BE2C (cell line): ENCODE measurements at places on chromosomes 5 and 9.

- DNase-seq, result no peak
These were observed 29.2 kb downstream of the NSUN2 start for GRCh38 chr5:6603643-6604042.

DNA sequence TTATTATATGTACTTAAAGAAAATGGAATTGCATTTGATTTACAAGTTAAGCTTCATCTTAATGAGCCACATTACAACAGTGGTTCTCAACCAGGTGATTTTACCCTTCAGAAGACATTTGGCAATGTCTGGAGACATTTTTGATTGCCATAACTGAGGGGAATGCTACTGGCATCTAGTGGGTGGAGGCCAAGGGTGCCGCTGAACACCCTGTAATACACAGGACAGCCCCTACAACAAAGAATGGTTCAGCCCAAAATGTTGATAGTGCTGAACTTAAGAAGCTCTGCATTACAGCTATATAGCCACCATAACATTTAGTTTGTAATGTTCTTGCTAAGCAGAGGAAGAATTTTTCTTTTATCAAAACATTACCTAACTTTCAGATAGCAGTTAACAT lies 103.1 kb downstream of the PAM start:
- DNase-seq, result no peak

DNA sequence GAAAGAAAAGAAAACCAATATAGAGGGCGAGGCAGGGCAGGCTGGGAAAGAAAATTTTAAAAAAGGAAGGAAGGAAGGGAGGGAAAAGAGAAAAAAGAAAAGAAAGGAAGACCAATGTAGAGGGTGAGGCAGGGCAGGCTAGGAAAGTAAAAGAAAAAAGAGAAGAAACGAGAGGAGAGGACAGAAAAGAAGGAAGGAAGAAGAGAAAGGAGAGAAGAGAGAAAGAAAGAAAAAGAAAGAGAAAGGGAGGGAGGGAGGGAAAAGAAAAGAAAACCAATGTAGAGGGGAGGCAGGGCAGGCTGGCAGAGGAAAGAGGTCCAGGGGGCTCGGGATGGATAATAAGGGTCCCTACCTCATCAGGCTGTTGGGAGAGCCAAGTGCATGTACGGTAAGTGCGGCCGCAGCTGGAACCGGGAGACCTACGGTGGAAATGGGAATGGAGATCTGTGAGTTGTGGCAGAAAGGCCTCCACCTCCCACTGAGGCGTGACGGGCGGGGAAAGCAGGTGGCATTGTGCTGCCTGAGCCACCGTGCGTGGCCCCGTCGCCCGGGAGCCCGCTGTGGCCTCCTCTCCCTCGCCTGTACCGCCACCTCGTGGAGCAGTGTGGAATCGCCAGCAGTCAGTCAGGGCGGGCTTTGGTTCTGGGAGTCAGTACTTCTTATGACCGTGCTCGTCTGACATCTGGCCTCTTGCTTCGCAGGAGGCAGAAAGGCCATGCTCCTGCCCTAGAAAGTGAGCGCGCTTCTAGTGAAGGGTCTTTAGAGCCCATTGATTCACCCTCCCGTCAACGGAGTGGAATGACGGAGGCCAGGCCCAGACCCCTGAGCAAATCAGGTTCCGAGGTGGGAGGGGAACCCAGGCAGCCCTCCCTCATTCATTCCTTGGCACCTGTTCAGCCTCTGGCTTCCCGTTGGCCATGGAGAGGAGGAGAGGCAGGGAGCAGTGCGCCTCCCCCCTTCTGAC lies 10.4 kb upstream of the NHP2 start:
- peak; percentile 89 for DNase-seq

DNA sequence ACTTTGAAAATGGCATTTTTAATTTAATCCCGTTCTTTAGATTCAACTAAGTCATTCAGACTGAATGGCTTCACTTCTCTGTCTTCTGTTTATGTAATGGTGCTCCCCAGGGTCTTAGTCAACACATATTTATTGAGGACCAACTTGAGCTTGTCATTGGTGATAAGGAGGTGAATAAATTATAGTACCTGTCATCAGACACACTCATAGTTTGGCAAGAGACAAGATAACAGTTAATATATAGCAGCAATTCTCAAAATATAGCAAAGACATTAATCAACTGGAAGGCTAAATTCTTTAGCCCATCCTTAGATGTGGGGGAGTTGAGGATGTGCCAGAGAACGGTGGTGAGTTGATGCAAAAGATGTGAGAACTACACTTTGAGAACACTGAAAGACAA lies 78.4 kb downstream of the MACIR start:
- DNase-seq, result no peak

DNA sequence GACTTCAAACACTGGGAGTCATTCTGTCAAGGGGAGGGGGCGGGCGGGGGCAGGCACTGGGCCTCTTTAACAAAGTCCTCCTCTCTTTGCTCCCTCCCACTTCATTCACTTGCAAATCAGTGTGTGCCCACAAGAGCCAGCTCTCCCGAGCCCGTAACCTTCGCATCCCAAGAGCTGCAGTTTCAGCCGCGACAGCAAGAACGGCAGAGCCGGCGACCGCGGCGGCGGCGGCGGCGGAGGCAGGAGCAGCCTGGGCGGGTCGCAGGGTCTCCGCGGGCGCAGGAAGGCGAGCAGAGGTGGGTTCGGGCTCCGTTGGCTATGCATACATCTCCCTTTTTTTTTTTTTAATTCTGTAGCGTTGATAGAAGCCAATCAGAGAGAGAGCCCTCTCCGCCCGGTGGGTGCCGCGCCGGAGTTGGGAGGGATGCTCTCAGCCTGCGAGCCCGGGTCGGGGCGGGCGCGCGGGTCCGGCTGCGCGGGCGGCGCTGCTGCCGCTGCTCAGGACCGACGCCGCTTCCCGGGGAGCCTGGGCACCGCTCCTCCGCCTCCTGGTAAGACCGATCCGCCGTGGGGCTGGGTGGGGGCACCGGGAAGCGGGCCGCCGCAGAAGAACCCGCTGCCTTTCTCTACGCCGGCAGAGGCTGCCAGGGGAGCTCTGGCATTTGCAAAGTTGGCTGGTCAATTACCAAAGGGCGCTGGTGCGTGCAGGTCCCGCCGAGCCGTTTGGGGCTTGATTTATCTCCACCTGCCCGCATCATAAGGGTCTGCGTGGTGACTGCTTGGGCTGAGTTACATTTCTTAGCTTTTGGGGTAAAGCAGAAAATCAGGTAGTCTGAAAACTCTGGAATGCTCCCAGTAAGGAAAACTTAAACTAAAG lies at the start of gene CDH6:
Gene CDH6 (plus strand): TSS at position 96 of the 877 bp plus-strand sequence. CDS start 73,788 bp downstream, outside the sequence.
- DNase-seq, result peak; percentile 64

GRCh38 chr5:172703952-172704351 lies 62.9 kb downstream of the NEURL1B start:
- no peak for DNase-seq

GRCh38 chr5:75049456-75050351 lies 2.7 kb downstream of the GCNT4 start:
- DNase-seq, result peak; percentile 63

DNA sequence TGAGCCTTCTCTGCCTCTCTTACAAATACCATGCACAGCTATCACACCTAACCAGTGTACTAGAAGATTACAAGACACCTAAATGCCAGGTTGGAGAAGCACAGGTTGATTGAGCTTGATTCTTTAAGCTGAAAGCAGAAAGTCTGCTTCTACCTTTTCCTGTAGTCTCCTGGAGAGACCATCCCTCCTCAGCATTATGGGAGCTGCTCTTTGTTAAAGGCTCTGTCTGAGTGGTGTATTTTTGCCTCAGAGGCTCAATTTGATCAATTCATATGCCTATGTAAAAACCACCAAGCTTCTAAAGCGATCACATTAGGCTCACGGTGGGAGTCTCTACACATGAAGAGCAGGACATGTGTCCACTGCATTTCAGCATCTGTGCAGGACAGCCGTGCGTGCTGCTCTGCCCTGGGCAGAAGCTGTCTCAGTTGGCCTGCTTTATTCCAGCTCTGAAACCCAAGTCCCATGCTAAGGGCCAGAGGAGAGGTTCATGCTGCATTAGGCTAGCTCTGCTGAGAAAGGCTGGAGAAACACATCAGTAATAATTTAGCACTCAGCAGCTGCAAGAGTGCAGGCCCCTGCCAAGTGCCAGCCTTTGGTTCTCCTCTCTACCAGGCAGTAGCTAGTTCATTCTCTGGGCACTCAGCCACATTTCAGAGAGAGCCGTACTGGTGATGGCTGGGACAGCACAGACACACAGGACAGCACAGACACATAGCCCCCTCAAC lies 41.7 kb downstream of the TMEM167A start:
- peak; percentile 79 for DNase-seq

GRCh38 chr5:36944607-36945225 lies 68.1 kb downstream of the NIPBL start:
- DNase-seq, result no peak

DNA sequence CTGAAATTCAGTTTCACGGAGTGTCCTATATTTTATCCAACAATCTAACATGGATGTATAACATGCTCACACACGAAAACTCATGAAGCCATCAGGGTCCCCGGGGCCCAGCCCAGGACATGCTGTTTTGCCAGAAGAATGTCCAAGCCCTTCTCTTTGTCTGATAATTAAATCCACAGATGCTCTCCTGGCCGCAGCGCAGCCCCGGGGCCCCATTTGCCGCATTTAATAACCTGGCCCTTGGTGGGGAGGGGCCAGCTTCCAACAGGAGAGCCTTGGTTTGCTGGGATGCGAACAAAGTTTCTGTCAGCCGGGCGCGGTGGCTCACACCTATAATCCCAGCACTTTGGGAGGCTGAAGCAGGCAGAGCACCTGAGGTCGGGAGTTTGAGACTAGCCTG lies 30.0 kb downstream of the PLPP7 start:
- peak; percentile 58 for DNase-seq

GRCh38 chr5:122494109-122494508 lies 182.1 kb downstream of the SNCAIP start:
- no peak for DNase-seq

DNA sequence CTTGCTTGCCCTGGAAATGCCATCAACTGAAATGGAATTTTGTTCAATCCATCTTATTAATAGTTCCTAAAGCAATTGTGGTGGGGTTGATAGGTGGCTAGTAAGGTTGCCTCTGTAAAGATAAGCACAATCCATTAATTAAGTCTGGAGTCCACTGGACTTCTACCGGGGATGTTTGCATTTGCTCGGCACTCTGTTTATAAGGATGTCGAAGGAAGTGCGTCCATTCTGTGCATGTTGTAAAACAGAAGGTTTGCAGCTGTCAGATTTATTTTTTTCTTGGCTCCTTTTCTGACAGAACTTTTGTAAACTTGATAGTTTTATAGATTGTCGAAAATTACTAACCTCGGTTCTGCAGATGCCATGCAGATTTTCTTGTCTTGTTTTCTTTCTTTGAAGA lies 12.8 kb upstream of the TNFAIP8 start:
- no peak for DNase-seq

GRCh38 chr5:99543841-99544240 lies 615.0 kb upstream of the CHD1 start:
- no peak for DNase-seq

- no peak for DNase-seq
These were observed 353.2 kb downstream of the PDE4D start for GRCh38 chr5:59540366-59540765.

DNA sequence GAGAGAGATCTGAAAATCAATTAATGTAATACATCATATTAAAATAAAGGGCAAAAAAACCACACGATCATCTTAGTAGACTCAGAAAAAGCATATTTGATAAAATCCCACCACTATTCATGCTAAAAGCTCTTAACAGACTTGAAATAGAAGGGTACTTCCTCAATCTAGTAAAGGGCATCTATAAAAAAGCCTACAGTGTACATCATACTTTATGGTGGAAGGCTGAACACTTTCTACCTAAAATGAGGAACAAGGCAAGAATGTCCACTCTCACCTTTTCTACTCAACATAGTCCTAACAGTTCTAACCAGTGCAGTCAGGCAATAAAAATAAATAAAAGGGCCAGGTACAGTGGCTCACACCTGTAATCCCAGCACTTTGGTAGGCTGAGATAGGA lies 38.9 kb downstream of the POLK start:
- no peak for DNase-seq

DNA sequence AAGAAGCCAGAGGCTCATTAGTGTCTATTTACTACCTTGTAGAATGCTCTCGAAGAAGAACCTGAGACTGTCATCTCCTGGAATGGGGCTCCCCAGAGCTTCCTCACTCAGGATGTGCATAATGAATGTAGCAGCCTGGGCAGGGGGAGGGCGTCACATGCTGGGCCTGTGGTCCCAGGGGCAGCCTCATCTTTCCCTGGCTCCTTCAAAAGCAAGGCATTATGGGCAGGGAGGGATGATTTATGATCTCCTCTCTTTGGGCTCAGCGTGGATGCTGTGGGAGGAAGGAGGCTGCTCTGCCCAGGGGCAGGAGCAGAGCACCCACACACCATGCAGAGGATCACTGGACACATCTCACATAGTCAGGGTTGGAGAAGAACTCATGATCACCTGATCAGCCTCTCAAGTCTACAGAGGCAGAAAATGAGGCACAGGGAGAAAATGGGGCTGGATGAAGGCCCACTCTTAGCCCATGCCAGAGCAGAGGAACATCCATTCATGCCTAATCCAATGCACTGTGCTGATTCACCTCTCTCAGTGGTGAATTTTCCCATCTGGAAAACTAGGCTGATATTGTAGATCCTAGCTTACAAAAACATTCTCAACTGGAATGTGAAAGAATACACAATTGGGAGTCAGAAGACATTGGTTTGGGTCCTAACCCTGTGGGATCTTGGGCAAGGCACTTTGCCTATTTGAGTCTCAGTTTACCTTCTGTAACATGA lies 173.7 kb downstream of the CARTPT start:
- no peak for DNase-seq

DNA sequence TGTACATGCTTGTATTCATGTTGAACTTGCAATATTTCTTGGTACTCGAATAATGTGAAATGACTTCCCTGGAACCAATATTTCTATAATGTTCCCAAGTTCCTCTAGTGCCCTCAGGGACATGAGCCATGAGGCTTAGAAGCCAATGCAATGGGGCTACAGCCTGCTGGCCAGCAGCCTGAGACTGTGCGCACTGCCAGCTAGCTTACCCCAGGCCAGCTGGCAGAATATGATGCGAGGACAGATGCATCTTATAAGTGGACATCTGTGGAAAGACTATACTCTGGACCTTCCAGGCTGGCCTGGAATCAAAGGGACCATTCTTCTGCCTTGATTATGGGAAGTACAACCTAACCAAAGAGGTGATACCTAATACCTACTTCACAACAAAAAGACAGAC lies 1862.0 kb upstream of the ACO1 start:
- no peak for DNase-seq

DNA sequence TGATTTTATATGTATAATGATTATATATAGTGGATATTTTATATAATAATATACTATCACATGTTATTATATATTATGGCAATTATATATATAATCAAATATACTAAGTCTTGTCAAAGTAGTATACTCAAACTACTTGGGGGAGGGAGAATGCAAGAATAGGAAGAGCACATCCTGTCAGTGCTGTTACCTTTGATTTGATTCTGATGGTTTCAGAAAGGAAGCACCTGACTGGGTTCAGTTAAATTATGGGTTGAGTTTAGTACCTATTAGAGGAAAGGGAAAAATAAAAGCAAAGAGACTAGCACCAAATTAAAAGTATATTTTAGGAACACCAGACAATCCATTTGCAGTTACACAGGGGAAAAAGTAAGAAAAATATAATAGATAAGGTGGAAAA lies 107.6 kb downstream of the GRIA1 start:
- no peak for DNase-seq
